ENCODE measurements at places on chromosomes 11 and 22. TPM values are rescaled to one million over a fixed set of nuclear protein-coding genes. Genes with fewer than 3 reads are reported as not detected.

- no peak for DNase-seq
Observed at GRCh38 chr11:28338371-28338770, 230.2 kb downstream of the METTL15 start.

GRCh38 chr11:13772223-13773046 is 104.0 kb downstream of the FAR1 start:
- DNase-seq, result peak; percentile 71

GRCh38 chr22:32542066-32542676 is 67.6 kb downstream of the FBXO7 start:
- DNase-seq, result no peak

DNA sequence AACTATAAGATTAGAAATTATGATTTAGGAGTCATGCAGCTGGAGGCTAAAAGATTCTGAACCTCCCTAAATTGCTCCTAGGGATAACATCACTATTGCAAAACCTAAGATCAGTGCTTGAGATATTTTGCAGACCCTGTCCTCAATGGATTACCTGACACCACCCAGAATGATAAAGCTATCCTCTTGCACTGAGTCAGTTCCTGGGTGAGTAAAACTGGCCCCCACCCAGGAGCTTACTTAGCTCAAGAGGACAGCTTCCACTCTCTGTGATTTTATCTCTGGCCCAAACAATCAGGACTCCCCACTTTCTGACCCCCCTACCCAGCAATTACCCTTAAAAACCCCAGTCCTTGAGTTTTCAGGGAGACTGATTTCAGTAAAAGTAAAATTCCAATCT is 2074.4 kb upstream of the RAG2 start:
- DNase-seq, result no peak

DNA sequence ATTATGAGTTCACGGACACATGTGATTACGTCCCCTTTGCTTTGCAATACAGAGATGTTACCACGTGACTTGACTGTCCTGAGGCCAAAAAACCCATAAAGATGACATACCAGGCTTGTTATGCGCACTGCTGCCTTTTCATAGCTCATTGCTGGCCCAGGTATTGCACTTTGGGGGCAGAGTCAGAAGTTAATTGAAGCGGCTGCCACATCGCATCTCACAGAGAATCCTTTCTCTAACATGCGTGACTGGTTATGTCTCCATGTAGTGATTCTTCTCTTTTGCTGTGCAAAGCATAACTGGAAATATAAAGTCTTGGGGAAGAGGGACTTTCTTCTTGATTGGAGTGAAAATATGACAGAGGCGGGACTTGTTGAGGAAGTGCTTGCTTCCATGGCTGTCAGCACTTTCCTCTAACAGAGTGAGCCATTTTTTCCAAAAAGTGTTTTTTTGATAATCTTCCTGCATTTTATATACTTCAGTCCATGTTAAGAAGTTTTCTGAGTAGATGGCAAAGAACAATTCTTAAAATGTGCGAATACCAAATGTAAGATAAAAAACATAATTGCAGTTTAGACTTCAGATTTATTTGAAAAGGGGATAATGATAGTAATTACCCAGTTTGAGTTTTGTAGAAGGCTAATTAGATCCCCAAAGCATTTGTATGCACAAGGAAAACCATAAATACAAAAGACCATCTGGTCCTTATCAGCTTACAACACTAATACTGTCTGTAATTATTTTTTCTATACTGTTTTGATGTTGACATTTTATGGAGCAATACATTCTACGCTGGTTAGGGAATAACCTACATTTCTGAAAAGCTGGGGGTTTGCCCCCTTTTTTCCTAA is 324.6 kb upstream of the MTNR1B start:
- no peak for DNase-seq

DNA sequence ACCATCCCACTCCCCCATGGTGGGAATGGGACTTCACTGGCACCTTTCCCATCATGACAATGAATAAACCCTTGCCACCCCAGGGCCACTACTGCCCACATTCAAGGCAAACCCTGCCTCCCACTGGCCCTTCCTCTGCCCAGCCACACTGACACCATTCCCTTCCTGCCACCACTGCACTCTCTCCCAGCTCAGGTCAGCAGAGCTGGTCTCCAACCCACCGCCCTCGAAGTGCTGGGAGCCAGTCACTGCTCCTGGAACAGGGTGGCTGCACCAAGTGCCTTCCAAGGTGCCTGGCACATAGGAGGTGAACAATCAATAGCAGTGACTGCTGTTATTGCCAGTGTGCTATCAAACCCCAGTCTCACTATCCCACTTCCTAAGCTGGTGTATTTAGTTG is 27.1 kb downstream of the PRDM10 start:
- no peak for DNase-seq

GRCh38 chr11:65395961-65396530 is 9.6 kb downstream of the FRMD8 start:
- DNase-seq, result no peak

DNA sequence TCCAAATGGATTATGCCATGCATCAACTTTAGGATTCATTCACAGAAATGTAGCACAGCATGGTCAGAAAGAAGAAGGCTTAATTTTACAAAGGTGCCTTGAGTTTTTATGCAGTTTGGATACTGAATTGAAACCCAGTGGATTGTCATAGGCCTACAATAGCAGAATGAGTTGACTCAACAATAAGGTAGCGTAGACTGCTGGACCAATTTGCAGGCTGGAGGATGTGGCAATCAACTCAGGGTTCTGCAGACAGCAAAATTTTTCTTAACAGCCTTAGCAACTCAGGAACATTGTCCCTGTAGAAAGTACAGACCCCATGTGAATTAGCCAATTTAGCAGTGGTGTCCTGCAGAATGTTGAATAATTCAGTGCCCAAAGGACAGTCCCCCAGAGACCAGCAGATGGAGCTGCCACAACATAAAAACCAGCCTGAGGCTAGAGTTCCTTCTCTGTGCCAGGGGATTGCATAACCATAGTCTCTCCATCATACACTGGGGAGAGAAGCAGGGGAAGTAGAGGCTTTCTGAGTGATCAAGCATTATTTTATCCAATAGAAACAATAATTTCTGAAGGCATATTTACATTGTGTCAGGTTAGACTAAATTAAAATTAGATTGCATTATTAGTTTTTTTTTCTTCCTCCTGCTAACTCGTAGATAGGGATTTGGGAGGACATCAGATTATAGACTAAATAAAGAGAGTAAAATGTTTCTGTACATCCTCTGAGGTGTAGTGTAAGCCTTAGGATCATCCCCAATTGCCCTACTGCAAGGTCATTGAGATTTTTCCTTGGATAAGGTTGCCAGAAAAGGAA is 20.3 kb upstream of the MRPL17 start:
- DNase-seq, result no peak

- DNase-seq, result no peak
Observed at GRCh38 chr11:5865826-5866225, 8.3 kb upstream of the OR52E8 start.

- DNase-seq, result no peak
Observed at GRCh38 chr11:113481226-113481625, 6.0 kb upstream of the DRD2 start.

DNA sequence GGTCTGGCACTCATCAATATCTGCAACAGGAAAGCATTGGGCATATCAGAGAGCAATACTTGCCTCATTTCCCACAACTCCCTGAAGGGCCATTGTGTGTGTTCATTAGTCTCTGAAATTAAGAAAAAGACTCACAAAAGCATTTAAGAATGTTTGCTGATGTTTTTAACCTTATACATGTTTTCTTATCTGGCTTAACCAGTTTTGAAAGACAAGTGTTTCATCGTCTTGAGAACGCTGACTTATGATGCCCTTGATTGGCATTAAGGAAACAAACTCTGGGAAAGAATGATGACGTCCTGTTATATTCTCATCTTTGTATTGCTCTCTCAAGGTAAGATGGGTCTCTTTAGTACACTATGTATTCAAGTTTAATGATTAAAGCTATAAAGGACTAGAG is 32.0 kb downstream of the SCUBE2 start:
- no peak for DNase-seq

GRCh38 chr22:36671404-36671803 is 32.1 kb downstream of the CACNG2 start:
- no peak for DNase-seq

Gene FAM111B
- 10.3 TPM for total RNA-seq

Gene KRTAP5-10
- total RNA-seq, result 1.5 TPM

Gene ANGPTL5
- total RNA-seq, result 0.39 TPM

Gene SCN3B
- total RNA-seq, result 3.6 TPM

Measured in skin of body (tissue), 3 donors.